ENCODE measurements at places on chromosomes 6 and 20.

DNA sequence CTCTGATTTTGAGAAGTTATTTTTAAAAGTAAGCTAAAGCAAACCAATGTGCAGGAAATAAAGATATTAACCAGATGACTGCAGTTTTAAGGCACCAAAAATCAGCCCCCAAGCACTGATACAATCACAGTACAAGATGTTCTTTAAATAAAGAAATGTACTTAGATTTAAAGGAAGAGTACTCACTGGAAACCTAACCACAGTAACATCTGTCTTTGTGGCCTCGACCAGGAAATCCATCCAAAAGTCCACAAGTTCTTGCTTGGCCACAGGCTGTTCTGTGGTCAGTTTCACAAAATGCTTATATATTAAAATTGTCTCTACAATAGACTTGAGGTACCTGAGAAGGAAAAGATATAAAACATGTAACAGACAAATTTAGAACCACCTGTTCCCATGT lies 105.9 kb upstream of the MAP7 start:
- no peak for DNase-seq

GRCh38 chr6:13688692-13689196 lies 22.9 kb downstream of the RANBP9 start:
- no peak for DNase-seq

- DNase-seq: peak; percentile 65
Observed at GRCh38 chr6:73951183-73951582, 255.2 kb downstream of the CD109 start.

DNA sequence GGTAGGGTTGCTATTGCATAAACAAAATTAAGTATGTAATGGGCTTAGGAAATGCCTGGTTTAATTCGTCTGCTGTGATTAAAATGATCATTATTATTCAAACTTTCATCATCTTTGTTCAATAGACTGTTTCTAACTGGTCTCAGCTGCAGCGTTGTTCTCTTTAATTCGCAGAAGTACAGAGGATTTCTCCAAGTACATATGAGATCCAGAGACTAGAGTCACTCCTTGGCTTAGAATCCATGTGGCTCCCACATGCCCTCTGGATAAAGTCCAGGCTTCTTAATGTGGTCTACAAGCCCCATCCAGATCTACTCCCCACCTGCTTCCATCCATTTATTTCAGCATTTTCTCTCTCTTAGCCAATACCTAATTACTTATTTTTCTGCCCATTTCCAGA lies 1.1 kb upstream of the ZBTB24 start:
- no peak for DNase-seq

DNA sequence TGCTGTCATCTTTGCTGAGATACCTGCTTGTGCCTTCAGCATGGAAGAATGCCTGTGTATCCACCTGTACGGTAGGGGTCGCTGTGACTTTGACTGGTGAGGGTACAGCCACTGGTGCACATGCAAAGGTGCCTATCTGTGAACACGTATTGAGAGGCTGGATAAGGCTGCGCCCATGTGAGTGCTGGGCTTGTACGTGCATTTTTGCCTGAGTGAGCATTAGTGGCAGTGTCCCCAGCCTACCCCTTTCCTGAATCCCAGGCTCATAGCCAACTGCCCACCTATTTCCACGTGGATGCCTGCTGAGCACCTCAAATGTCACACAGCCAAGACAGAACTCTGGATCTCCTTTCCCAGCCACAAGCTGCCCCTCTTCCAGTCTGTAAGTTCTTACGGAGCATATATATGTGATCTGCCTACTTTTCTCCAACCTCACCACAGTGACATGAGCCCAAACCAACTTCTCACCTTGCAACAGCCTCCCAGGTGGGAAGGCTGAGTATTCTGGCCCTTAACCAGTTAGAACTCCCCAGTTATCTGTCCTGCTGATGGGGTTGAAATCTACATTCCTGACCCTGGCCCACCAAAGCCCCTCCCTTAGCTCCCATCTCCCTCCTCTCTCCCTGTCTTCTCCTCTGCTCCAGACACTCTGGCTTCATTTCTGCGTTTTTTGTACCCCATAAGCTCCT lies 1.1 kb upstream of the SLC2A10 start:
- DNase-seq: no peak
